Gastroesophageal sphincter (tissue), 4 donors: ENCODE measurements at places on chromosomes 1 and 21. TPM values are rescaled to one million over a fixed set of nuclear protein-coding genes. Genes with fewer than 3 reads are reported as not detected.

The LCE3E gene
- total RNA-seq = not detected

The OR2T29 gene
- not detected for total RNA-seq

The COL8A2 gene
- 57.8 TPM for total RNA-seq

The BTBD8 gene
- 4.7 TPM for total RNA-seq

DNA sequence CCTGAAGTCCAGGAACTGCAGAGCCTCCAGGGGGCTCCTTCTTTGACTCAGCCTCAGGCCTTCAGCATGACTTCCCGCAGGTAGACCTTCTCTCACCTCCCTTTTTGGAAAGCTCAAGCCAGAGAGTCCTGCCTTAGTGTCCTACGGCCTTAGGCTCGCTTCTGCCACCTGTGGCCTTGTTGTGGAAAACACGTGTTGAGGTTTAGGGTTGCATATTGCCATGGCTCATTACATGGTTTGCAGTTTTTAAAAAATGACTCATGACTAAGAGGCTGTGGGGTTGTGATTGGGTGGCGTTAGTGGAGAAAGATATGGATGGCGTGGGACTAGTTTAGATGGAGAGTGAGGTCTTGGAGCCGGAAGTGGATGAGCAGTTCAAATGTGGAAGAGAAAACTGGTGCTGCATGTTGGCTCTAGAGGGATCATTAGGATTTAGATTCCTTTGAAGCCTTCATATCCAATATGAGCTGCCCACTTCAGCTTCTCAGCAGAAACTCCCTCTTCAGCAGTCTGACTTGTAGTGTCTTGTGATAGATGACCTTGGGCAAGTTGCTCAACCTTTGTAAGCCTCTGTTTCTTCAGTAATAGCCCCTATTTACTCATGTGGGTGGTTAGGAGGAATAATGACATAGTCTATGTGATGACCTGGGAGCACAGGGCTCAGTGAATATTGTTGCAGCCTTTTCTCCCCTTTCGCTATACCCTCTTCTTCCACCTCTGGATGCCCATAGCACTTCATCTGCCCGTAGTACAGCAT is 6.5 kb upstream of the FGGY start:
- ATAC-seq = peak; percentile 24

GRCh38 chr1:45669379-45669778 is 17.0 kb downstream of the GPBP1L1 start:
- ATAC-seq = no peak

GRCh38 chr1:167706931-167707877 is 14.6 kb upstream of the MPZL1 start:
- no peak for ATAC-seq

GRCh38 chr1:64624218-64624713 is 120.6 kb upstream of the RAVER2 start:
- no peak for ATAC-seq

DNA sequence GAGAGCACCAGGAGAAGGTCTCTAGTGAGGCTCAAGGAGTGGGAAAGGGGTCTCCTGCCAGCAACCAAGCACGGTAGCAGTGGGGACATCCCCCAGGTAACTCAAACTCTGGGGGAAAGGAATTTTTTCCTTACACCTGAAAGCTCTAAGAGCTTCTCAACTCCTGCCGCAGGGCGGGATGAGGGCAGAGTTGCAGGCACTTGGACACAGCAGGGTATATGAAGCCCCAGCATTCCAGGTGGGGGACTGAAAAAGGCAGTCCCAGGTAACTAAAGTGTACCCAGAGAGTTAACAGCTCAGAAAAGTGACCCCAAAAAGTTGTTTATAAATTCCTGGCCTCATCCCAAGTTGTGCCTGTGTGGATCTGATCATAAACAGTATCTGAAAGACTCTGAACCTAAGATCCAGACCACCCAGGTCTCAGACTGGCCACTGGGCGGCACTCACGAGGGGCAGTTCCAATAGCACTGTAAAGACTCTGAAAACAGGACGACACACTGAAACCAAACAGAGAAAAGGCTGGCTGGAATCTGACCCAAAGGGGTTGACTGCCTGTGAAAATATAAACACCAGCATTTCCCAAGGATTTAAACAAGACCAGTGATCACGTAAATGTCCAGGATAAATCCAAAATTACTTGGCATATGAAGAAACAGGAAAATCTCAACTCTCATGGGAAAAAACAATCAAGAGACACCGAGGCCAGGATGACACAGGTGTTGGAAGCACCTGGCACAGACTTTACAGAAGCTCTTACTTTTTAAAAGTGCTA is 47.5 kb downstream of the HSF2BP start:
- peak; percentile 88 for ATAC-seq

- no peak for ATAC-seq
Measured at GRCh38 chr1:20075345-20075744, 5.4 kb downstream of the PLA2G5 start.

- ATAC-seq = peak; percentile 93
Measured at GRCh38 chr1:234987415-234988154, 141.1 kb downstream of the TOMM20 start.

- ATAC-seq = no peak
Measured at GRCh38 chr1:85654066-85654782, 54.0 kb downstream of the ZNHIT6 start.

- ATAC-seq = no peak
Measured at GRCh38 chr21:46435786-46436227, 22.9 kb upstream of the DIP2A start.

DNA sequence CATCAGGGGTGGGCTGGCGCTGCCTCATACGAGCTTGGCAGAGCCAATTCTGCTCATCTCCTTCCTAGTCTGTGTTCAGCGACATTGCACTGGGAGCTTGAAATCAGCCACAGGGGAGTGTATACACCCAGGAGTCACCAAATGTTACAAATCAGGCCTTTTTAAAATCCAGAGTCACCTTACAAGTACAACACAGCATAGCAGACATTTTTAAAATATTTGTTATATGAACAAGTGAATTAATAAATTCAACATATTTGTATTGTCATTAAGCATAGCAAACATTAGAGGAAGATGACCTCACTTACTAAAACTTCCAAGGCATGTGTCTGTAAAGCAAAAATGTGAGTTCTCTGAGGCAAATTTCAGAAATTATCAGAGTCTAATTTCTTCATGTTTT is 210.0 kb downstream of the HLX start:
- peak; percentile 31 for ATAC-seq

DNA sequence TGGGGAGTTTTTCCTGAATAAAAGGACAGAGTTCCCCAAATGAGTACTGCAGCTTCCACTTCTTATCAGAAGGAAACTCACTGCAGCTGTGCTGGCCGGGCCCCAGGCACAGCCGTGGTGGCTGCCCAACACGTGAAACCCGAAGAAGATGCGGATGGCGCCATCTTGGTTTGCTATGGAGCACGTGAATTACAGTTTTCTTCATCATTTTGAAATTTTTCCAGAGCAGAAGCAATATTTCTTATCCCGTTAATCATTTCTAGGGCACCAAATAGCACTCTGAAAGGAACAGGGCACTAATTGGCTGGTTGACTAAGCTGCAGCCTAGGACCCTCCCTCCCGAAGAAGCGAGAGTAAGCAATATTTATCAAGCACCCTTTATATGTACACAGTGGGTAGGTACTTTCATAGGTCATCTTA is 63.2 kb upstream of the EPS8L3 start:
- no peak for ATAC-seq

DNA sequence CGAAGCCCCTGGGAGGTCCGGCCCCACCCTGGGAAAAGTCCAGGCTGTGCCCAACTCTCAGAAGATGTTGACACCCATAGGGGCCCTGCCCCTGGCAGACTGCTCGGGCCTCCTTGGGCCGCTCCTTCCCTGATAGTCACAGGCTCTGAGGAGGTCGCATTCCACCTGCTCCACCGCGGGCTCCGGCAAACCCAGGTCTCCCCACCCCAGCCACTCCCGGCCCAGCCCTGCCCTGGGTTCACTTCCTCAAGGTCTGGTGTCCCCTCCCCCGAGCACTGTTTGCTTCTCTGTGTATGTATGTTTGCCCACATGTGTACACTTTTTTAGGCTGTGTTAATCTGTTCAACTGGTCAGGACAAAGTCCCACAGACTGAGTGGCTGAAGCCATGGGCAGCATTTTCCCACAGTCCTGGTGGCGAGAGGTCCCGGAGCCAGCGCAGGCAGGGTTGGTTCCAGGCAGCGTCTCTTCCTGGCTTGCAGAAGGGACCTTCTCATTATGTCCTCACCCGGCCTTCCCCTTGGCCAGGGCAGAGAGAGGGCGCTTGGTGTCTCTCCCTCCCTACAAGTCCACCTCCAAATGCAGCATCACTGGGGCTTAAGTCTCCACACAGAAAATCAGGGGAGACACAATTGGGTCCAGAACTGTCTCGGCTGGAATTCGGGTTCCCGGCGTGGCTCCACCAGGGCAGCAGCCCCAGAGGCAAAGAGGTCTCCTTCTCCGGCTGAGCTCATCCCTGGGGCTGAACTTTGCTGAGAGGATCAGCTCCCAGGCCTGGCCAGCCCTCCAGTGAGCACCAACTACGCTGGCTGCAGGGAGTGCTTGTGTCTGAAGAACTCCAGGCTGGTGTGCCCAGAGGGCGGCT is 10.5 kb upstream of the PRXL2B start:
- peak; percentile 8 for ATAC-seq

DNA sequence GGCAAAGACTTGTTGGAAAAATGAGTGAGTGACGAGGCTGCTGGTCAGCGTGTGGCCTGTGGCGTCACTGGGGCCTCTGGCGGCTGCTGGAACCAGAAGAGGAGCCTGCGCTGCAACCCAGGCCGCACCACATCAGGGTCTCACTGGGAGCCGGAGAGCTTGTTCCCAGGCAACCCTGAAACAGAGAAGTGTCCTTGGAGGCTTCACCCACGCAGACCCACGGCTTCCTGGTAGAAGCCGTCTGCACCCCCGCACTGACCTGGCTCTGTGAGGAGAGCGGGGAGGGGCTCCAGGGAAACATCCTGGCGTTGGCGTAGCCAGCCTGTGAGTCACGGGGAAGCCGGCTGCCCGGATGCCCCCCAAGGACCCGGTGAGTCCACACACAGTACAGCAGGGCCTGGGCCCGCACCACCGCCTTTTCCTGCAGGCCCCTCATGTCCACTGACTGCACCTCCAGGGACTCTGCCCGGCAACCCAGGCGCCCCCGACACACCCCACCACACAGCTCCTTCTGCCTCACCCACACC is 57.4 kb downstream of the COL6A1 start:
- peak; percentile 77 for ATAC-seq

- peak; percentile 95 for ATAC-seq
Measured at GRCh38 chr1:201696217-201696761, 132.7 kb upstream of the IPO9 start.

GRCh38 chr1:12601700-12602658 is 16.0 kb downstream of the DHRS3 start:
- ATAC-seq = no peak

- ATAC-seq = no peak
Measured at GRCh38 chr1:156063997-156064285, 3.0 kb downstream of the RAB25 start.

DNA sequence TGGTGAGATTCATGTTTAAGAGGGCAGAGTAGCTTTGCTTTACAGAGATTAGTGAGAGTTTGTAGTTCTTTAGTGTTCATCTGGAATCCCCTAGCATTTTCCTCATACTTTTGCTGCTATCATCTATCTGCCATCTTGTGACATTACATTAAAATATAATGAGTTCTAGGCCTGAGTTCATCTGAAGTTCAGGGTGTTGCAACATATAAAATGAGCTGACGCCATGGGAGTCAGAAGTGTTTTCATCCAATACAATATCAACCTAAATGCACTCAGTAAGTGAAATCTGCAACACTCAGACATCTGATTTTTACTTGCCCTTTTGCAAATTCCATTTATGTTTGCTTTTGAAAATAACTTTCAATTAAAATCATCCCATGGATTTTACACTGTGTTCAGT is 153.8 kb downstream of the NTNG1 start:
- no peak for ATAC-seq

DNA sequence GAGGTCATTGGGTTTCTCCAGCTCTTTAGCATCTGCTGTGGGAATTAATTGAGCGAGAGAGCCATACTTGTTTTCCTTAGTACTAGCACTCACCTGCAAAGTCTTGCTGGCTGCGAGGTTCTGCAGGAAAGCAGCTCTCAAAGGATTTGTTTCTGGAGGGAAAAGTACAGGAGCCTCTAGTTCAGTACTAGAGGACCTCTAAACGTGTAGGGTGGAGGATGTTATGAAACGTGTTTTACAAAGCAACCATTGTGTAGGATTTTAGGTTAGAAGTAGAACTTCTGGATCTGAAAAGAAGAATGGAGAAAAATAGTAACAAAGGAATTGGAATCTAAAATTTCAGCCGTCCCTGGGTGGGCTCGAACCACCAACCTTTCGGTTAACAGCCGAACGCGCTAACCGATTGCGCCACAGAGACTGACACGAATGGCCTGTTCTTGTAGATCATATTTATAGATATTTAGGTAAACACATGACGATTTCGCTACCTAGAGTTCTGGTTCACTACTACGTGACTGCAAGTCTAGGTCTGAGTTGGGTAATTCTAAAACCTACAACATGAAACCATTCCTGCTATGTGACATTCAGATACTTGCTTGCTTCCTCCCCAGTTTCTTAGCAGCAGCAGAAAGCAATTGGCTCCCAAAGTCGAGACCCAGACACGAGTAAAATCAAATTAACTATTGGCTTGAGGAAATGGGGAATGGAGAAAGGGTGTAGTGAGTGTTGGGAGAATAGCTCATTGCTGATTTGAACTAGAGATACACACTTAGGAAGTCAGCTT is 60.2 kb upstream of the CFAP126 start:
- ATAC-seq = no peak

DNA sequence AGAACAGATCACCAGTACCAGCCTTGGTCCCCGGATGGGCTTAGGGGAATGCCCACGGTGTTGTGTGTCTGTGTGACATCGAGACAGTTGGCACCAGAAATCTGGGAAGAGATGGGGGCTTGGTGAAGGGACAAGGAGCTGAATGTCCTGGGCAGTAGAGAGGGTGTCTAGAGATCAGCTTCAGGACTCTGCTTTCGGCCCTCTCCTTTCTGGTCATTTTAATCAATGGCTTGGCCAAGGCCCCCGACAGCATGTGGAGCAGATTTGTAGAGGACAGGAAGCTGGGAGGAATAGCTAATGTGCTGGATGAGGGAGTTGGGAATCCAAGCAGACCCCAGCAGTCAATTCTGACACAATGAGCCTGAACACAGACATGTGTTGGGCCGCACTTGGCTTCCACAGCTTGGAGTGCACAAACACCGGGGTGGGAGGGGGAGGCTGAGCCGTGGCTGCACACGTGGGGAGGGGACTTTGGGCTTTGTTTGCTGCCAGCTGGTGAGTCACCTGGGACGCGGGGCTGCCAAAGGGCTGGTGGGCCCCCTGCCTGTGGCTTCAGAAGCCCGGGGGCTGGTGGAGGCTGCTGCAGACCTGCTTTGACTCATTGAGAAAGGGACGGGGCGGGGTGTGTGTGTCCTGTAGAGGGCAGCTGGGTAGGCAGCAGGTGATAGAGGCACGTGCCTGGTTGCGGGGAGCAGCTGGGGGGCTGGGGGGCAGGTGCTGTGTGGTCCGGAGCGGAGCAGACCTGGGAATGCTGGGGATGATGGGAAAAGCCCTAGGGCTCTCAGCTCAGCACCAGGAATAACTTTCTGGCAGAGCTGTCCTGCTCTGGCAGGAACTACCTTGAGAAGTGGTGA is 20.9 kb downstream of the SLC1A7 start:
- ATAC-seq = peak; percentile 26
